ENCODE measurements at places on chromosomes 5 and 9.

- peak; percentile 22 for DNase-seq
These were observed 225.5 kb upstream of the ZNF462 start for GRCh38 chr9:106637486-106637885.

DNA sequence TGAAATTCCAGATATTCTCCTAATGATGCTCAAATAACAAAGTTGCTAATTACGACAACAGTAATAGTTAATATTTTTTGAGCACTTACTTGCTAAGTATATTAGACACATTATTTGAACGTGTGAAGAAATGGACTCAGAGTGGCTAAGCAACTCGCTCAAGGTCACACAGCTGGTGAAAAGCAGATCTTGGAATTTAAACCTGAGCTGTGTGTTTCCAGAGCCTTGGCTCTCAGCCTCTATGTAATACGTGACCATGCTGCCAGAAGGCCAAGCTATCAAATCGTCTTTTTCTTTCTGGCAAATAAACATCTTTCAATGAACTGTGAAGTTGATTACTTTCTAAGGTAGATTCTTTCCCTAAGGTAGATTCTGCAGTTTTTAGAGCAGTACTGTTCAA, 61.6 kb downstream of the KCTD16 start:
- no peak for DNase-seq

- DNase-seq = no peak
These were observed 323.7 kb downstream of the ARRDC3 start for GRCh38 chr5:91059409-91059808.

DNA sequence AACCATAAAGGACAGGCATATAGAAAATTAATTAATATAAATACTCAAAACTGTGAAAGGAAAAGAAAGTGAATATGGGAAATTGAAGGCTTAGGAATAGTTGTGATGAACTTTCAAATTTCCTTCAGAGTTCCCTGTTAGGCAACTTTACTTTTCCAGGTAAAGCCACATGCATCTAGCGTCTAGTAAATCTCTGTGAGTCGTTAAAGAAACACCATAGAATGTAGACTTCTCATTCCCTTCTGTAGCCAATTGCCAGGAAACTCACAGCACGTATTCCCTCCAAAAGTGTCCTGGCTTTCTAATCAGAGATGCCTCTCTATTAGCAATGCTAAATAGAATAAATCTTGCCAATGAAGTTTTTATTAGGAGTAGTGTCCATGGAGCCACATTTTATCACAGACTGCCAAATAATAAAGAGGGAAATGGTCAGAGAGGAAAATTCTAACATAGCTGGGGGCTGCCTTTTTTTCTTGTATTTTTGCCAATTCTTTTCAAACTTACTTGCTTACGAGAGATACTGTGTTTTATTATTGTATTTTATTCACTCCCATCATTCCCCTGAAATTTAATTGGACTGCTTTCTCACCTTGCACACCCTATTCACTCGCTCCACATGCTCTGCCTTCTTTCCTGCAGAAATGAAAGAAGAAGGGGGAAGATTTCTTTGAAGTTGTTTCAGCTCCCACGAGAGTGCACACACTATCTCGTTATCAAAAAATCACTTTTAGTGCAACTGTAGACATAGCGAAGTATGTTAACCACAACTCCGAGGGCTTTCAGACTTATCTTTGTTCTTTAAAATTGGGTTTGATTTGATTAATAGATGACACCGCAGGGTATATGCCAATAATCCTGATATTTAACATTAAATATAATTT, 439.0 kb downstream of the CSNK1G3 start:
- no peak for DNase-seq

- no peak for DNase-seq
These were observed 88.3 kb downstream of the FSTL4 start for GRCh38 chr5:133523961-133524586.

GRCh38 chr9:12739014-12739652, 35.7 kb upstream of the LURAP1L start:
- DNase-seq = no peak

DNA sequence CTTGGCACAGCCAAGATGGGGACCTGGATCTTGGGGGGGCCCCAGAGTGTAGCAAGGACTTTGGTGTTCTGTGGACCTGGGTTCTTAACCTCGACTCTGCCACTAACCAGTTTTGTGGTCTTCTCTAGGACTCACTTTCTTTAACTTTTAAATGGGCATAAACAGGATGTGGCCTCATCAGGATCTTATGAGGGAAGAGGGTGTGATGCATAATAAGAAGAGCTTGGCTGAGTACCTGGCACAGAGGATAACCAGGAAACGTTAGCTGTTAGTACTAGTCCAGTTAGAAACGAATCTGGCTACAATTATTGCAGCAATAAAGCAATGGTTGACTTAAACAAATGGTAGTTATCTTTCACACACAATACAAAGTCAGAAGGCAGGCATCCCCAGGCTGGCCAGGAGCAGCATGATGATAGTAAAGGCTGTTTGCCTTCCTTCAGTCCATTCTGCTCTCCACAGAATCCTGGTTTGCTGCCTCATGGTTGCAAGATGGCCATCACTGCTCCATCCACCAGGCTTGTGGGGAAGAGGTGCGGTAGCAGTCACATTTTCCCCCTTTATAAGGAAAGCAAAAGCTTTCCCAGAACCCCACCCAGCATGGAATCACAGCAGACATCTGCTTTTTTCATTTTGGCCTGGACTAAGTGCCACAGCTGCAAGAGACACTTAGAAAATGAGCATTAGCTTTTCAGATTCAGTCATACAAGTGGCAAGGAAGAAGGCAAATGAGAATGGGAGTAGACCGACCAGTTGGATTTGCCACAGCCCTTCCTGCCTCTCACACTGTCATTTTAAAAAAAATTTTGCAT, 225.0 kb downstream of the AOPEP start:
- DNase-seq = no peak

DNA sequence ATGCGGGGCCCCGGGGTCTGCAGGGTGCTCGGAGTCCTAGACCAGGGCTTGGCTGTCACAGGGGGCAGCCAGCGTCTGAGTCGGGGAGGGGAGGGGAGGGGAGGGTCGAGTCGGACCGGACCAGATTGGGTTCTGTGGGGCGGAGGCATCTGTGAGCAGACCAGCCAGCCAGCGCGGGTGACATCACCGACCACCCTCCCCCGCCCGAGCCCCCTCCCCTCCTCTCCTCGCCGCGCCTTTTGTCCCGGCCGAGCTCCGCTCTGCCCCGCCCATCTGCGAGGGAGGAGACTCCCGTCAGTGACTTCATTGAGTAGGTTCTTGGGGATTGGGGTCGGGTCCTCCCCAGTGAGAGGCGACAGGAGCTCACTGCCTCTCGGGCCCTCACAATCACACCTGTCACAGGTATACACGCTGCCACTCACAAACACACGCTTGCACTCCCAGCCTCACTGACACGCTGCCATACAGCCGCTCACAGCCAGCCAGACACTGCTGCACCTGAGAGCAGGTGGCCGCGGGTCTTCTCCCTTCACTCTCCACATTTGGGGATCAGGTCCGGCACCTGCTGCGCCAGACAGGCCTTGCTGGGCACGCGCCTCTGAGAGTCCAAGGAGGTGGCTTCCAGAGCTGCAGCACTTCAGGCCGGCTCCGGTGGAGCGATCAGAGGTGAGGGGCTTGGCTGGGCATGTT, 546 bp downstream of the DNAJB5 start:
- peak; percentile 55 for DNase-seq

DNA sequence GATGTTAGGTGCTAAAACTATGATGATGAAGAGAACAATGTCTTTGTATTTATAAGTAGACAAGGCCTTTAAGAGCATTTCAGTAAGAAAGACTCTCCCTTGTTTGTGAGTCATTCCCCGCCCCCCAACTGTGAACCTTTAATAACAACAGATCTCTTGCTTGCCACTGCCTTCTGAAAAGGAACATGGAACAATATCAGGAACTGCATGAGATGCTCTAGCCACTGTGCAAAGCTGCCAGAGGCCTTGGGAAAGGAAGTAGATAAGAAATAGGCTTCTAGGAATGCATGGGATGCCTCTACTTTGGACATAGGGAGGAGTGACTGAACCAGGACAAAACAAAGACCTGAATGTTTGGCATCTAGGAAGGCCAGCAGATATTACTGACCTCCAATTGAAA, 296.1 kb upstream of the MPDZ start:
- no peak for DNase-seq

All from NCI-H1092 treated with DMSO at 0.1 percent for 48 hours (cell line).